ENCODE measurements at places on chromosomes 6 and 20.

DNA sequence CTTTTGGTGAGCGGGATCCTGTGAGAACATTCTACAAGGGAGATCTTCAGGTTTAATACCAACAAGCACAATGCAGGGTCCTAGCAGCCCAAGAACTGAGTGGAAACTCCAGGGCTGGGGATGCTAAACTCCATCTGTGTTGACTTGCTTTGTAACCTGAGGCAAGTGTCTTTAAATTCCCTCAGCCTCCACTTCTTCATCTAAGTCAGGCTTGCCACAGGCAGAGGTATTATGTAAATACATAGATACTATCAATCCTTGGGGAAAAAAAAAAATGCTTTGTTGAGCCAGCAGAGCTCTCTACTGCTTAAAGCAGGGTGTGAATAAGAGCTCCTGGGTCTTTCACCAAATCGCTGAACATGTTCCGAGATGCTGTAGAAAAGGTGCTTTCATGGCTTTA is 114.2 kb upstream of the PHACTR1 start:
- no peak for DNase-seq

GRCh38 chr6:104959026-104959858 is 2.3 kb downstream of the LIN28B start:
- no peak for DNase-seq

DNA sequence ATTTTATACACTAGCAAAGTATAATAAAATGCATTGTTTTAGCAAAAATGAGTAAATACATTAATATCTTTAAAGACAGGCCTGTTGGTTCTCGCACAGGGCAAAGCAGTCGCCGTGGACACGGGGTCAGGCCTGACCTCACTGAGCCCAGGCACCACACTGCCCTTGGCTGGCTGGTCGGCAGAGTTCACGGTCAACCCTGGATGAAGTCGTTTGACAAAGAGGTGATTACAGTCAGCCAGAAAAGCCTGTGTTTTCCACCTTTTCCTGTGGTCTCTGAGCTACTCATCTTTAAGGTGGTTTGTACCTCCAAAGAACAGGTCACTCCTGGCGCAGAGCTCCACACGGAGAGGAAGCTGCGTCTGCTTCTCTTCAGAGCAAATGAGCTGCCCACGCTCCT is 191.5 kb downstream of the DLL1 start:
- no peak for DNase-seq

DNA sequence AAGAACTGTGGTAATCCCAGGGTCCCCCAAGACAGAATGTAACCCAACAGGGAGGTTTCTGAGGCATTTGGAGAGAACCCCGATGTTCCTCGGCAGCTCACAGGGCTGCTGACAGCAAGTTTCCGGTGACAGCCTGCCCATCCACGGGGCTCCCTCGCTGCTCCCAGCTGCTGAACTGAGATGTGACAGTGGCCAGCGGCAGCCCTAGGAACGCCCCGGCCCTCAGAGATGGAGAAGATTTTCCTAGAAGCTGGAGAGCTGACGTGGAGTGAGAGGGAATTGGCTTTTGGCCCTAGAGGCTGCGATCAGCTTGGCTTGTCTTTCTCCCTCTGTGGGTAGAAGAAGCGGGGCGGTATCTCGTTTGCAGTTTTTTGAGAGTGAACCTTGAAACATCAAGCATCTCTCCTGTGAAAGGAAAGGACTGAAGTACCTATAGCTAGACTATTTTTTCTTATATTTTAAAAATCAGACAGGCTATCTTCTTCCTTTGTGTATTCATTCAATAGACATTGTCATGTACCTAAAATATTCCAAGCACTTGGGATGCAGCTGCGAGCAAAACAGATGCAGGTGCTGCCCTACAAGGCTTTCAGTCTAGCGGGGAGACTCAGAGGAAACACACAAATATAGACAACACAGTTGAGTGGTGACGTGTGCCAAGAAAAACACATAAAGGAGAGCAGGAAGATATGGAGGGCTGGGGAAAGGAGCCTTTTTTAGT is 28.4 kb upstream of the NFATC2 start:
- no peak for DNase-seq

All from astrocyte of the spinal cord (primary cell).